Fibroblast of villous mesenchyme (primary cell): ENCODE measurements at places on chromosomes 16 and 17. TPM values are rescaled to one million over a fixed set of nuclear protein-coding genes. Genes with fewer than 3 reads are reported as not detected.

Gene NMRAL1
- total RNA-seq, result 54.4 and 99.5 TPM in 2 replicates

Gene G6PC1
- total RNA-seq, result not detected in 2 replicates

Gene WNT9B
- total RNA-seq, result under 0.01 TPM in 1 of 2 replicates, not detected in the other

GRCh38 chr17:2125013-2125535 lies 70.2 kb downstream of the HIC1 start:
- DNase-seq, result peak; percentile 56

DNA sequence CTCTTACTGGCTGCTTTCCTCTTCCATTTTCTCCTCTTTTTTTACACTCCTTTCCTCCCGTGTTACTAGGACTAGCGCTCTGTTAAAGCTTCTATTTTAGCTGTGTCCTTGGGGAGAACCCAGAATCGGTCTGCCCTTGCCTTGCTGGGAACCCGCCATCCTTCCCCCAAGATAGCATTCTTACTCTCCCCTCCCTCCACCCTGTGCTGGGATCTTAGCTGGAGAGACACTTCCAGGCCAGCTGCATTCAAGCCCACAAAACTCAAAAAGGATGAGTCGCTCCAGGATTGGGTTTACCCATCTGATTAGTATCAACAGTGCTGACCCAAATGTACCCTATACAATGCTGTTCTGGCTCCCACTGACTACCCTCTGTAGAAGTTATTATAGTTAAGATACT lies 200.5 kb upstream of the ASIC2 start:
- DNase-seq, result no peak

DNA sequence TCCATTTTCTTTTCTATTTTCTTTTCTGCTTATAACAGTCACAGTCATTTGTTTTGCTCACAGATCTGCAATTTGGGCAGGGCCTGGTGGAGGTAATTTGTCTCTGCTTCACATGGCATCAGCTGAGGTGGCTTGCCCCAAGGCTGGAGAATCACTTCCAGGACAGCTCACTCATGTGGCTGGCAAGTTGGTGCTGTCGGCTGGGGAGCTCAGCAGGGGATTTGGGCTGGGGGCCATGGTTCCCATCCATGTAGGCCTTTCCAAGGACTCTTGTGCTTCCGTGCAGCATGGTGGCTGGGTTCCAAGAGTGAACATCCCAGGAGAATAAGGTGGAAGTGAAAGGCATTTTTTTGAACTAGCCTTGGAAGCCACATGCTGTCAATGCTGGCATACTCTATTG lies 85.7 kb downstream of the MGAT5B start:
- DNase-seq, result no peak

GRCh38 chr16:15446901-15447300 lies 12.5 kb downstream of the BMERB1 start:
- DNase-seq, result no peak

DNA sequence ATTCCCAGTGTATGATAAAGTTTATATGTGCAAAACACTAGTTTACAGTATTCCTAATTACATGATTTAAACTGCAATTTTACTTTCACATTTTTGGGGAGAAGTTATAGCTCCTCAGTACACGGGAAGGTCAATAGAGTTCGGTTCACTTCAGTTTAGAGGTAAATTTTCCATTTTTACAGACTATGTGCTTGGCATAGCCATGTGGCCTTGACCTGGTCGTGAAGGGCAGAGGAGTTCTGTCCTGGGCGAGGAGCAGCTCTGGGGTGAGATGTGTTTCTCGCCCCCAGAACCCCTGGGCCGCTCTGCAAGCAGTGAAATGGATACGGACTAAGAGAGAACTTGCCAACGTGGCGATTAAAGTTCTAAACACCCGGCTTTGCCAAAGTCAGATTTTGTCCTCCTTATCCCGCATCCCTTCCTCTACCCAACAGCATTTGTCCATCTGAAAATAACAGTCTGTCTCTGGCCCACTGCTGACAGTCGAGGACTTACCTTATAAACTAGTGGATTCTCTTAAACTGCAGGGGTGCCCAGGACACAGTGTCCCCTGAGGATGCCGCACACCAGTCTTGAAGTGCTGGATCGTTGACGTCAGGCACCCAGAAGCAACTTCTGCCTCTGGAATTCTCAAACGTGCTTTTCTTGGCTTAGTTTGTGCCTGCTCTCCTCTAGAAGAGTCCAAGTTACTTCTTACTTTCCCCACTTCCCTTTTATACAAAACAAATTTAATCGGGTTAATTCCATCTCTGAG lies 1.5 kb upstream of the SIAH1 start:
- no peak for DNase-seq

- no peak for DNase-seq
These were observed 178.1 kb upstream of the SDK2 start for GRCh38 chr17:73822371-73822770.

- peak; percentile 28 for DNase-seq
These were observed 10.5 kb upstream of the ALDOA start for GRCh38 chr16:30054959-30055553.

DNA sequence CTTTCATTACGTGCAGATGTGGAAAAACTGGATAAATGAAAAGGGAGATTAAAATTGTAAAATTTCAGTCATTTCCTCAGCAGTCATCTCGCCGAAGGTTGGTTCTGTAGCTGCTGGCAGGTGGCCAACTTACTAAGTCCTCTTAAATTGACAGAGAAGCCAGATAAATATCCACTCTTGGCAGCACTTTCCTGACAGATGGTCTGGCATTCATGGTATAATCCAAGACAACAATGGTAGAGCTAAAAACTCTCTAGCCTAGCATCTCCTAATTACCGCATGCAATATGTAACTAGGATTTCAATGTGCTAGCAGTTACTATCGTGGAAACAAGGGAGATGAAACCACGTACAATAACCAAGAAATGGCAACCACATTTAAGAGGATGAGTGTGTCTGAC lies 306.3 kb downstream of the CNTNAP4 start:
- DNase-seq, result no peak

- DNase-seq, result no peak
These were observed 163.4 kb downstream of the ZFHX3 start for GRCh38 chr16:72884573-72884972.

- no peak for DNase-seq
These were observed 31.5 kb downstream of the GTF3C1 start for GRCh38 chr16:27518226-27518625.

- DNase-seq, result no peak
These were observed 69.1 kb downstream of the KLHDC4 start for GRCh38 chr16:87696726-87697125.

- DNase-seq, result no peak
These were observed at the start of gene MYLK3 for GRCh38 chr16:46747777-46748651. Gene MYLK3, minus strand, starts transcription at chr16:46748344. Its CDS starts 151 bp downstream, at chr16:46748193.

DNA sequence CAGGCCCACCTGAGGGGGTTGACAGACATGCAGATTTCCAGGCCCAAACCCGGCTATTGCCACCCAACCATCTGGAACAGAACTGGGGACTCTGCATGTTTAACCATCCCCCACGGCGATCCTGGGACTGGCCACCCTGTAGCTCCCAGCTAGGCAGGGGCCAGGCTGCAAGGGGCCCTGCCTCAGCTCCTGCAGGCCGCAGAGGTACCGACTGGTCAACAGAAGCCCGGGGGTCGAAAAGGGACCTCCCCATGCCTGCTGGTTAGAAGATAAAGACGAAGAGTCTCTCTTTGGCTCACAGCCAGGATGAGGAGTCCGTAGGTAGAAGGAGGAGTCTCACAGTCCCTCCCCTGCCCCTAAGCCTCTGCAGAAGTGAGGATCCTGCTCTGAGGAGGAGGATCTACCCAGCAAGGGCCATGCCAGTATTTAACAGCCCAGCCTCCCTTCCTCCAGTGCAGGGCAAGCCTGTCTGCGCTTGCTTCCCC lies 223.4 kb upstream of the TNRC6C start:
- DNase-seq, result no peak

GRCh38 chr17:19260958-19261357 lies 23.8 kb downstream of the EPN2 start:
- no peak for DNase-seq

- no peak for DNase-seq
These were observed 91.5 kb upstream of the NLRP1 start for GRCh38 chr17:5675625-5676421.

DNA sequence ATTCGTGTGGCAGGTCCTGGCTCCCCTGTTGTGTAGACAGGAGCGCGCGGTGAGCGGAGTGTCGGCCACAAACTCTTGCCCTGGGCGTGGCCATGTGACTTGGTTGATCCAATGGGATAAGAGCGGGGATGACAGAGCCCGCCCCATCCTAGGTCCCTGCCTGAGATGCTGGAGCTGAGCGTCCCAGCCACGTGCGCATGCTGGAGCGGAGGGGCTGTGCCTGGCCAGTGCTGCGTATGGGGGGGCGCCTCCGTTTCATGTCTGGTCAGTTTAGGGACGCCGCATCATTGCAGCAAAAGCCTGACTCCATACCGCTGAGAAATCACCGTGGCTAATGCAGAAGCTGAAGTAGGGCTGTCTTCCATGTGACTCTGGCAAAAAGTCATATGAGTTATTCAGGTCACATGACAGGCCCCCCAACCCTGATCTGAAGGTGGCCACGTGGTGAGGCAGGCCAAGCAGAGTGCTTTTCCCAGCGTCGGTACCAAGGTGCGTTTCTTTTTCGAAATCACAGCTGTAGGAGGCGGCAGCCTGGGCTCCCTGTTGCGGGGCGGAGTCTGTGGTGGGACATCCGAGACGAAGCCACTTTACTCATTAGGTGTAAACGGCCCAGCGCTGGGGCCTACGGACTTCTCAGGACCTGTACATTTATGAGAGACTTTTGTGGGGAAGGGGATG lies 22.5 kb downstream of the HSBP1 start:
- DNase-seq, result no peak

- DNase-seq, result no peak
These were observed 65.7 kb downstream of the SMURF2 start for GRCh38 chr17:64596439-64596838.

DNA sequence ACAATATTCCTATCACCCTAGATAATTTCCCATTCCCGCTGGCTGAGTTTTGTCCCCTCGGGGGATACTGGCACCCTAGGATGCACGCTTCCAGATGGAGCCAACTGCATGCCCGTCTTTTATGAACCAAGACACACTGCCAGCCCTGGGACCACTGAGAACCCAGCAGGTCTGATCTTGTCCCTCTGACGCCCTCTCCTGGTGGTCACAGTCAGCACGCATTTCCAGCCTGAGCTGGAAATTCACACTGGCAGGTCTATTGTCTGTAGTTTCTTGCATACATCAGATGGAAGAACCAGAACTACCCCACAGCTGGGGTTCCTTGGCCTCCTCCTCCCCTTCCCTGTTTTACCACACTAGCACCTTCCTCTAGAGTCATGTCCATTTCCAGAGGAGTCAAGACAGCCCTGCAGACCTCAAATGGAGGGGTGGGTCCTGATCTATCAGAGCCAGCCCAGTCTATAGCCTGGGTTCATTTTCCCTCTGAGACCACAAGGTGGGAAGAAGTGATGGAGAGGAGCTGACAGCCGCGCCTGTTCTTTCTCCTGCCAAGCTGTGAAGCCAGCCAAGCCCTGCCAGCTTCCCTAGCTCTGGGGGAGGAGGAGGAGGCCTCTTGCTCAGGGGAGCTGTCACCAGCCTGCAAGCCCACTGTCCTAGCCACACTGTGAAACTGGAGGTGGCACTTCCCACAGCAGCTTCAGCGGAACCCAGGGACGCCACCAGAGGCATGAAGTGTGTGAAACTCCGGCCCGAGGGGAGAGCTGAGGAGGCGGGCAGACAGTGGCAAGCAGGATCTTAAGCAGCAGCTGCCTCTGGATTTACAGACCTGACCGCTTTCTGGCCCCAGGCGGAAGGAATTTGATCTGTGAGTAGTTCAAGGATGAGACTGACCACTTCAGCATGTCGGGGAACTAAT lies 29.3 kb downstream of the MXRA7 start:
- DNase-seq, result peak; percentile 93

GRCh38 chr17:56570199-56570598 lies 23.3 kb upstream of the NOG start:
- DNase-seq, result no peak

DNA sequence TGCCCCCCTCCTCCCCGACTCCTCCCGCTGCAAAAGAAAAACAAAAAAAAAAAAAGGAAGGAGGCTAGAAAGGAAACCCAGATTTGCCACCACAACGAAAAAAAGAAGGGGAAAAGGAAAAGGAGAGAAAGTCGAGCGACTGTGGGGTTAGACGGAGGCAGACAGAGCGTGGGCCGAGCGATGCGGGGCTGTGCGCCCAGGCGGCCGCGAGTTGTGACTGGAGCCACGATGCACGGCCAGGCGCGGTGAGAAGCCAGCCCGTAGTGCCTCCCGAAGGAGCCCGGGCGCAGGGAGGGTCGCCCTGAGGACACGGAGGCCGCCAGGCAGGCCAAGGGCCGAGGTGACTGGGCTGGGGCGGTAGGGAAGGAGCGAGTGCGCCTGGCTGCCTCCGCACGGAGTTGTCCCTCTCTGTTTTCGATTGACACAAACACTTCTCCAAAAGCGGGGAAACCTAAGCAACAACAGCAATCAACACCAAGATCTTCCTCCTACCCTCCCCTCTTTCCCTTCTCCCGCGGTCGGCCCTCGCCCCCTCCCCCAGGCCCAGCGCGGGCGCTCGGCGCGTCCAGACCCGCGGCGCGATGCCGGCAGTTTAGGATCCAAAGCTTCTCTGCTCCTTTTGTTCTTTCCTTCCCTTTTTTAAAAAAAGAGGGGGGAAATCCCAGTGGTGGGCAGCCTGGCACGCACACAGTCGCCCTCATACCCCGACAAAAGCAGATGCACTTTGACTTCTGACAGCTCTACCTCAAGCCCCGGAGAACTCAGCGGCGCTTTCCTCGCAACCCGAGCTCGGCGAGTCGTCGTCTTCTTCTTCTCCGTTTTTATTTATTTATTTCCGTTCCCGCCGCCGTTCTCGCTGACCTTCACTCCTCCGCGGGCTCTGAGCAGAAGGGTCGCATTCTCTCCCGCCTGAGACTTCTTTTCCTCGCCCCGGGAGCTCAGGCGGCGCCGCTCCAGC lies at the start of gene LHX1:
TSS of gene LHX1 (plus strand) at position 475 of the 958 bp plus-strand sequence. CDS start 723 bp downstream, outside the sequence.
- DNase-seq, result no peak
